ENCODE measurements at places on chromosomes 11 and 22.
A peak's percentile ranks its signal among the peaks of the same experiment; 100 is the strongest.

DNA sequence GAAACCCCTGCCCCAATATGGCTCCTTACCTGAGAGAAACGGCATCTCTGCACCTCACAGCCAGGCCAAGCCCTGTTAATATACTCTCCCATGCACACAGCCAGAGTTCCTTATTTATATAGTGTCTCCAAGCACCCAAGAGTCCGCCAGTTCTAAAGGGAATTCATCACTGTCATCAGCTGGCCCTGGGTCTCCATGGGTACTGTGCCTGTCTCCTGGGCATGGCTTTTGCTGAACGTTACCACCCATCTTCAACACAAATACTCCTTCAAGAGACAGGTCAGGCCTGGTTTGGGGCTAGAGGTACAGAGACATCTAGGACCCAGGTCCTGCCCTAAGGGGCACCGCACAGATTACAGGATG is 1.6 kb upstream of the ATG16L2 start:
- no peak for DNase-seq

GRCh38 chr22:41621911-41622179 is 750 bp downstream of the XRCC6 start:
- DNase-seq = no peak

DNA sequence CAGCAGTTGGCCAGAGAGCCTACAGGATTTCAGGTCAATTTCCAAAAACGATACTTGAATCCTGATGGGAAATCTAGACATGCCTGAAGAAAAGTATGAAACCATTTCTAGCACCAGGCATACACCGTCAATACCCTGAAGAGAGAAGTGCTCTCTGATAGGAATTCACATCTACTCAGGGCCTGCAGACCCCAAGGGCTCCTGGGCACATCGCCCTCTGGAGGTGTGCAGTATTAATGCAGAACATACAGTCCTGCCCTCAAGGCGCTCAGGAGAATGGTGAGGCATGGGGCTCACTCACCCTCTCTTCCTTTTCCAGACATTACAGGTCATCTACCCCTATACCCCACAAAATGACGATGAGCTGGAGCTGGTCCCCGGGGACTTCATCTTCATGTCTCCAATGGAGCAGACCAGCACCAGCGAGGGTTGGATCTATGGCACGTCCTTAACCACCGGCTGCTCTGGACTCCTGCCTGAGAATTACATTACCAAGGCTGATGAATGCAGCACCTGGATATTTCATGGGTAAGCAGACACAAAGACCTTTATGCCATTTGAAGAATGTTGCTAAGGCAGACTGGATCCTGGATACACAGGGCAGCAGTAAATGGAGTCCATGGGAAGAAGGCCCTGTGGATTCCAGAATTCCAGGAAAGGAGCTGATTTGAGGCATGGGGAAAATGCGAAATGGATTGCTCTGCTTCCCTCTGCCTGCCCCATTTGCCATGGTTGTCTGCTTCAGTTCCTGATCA is 49.3 kb upstream of the CRTAM start:
- DNase-seq = no peak

DNA sequence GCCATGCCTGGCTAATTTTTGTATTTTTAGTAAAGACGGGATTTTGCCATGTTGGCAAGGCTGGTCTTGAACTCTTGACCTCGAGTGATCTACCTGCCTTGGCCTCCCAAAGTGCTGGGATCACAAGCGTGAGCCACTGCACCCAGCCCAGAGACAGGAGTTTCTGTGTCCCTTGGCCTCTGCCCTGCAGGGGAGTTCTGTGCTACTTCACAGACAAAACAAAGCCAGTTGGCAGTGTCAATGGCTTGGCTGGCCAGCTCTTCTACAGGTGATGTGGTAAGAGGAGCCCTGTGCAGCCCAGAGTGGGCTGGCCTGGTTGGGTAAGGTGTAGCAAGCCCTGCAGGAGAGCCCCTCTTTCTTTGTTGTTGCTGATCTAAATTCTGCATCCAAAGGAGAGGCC is 60.5 kb upstream of the SHISAL1 start:
- no peak for DNase-seq

DNA sequence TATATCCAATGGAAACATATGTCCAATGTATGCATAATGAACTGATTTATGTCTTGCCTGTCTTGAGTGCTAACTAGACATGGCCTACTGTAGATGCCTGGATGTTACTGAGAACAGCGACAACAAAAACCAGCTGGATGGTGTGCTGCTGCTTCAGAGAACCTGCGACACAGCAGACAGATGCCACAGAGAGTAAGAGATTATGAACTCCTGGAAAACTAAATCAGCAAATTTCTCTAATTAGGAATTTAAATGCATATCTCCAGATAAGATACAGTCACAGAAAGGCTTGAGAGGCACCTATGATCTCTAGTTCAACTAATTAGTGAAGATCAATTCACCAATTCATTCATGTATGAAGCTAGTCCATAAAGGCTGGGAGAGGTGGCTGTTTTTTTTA is 1508.0 kb upstream of the TENM4 start:
- no peak for DNase-seq

- DNase-seq = no peak
These were observed at the start of gene LPXN for GRCh38 chr11:58575377-58576020. Gene LPXN (minus strand): TSS chr11:58575856. CDS start chr11:58575772, 84 bp downstream.

DNA sequence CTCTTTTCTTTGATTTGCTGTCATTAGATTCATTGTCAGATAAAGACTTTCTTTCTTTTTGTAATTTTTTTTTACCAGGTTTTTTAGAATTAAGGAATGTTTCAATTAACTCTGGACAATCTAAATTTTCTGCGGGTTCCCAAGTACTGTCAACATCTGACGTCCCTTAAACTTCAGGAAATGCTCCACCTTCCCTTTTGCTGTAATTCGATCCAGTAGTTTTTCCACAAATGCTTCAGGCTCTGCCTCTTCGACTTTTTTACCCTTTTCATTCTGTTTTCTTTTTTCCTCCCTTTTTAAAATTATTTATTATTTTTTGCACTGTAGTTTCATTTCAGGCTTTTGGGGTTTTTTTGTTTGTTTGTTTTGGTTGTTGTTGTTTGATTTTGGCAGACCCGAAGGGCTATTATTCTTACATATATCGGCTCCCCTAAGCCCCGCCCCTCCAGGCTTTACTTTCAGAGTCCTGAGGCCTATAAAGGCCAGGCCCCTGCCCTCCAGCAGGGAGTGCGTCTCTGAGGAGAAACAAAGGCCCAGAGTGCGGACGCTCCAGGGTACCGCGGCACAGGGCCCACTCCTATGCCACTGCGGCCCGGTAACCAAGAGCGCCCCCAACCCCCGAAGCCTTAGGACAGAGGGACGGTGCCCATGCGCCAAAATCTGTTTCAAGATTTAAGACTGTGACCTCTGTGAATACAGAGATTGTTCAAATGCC is 116.4 kb downstream of the TYR start:
- DNase-seq = no peak

DNA sequence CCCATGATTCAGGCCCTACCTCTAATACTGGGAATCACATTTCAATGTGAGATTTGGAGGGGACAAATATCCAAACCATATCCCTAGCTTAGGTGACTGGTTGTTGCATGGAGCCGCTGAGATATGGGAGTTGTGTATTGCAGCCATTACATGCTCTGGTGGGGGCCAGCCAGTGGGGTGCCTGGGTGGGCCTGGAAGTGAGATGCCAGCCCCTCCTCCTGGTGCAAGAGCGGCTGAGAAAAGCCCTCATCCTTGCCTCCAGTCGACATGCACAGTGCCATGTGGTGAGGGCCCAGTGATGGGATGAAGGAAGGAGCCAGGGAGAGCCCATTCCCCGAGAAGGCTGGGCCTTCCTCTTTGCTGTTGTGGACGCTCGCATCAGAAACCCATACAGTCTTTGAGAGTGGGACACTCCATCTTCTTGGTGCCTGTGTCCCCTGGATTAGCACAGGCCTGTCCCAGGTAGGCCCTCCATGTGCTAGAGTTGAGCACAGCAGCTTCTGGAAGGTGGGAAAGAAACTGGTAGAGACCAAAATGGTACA is 1043.0 kb downstream of the TBC1D22A start:
- no peak for DNase-seq

- DNase-seq = no peak
These were observed 5.4 kb downstream of the PLXNB2 start for GRCh38 chr22:50302041-50302541.

DNA sequence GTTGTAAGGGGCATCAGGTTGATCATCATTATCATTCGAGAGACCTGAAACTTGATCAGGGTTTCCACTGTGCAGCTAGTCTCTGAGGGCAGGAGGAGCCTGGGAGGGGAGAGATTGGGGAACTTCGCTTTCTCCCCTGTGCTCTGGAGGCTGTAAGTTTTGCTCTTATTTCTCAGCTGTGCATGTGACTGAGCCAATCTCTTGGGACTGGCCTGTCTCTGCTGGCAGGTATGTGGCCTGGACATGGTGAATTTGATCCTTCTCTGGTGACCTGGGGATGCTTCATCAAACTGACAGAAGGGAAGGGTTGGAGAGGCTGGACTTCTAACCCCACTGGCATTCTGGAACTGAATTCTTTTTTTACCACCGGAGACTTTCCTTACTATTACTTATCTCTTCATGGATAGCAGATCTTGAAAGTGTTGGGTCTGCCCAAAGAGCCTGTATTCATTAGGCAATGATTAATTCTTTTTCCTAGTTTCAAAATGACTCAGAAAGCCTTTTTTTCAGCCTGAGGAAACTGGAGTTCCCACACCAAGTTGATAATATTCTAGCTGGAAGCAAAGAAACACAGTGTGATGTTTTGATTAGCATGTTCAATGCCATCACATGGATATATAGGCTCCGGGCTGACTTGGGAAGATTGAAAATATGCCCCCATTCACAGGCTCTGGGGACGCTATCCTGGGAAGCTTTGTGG is 36.5 kb downstream of the TSPAN18 start:
- DNase-seq = no peak

GRCh38 chr11:86805873-86806310 is 5.5 kb downstream of the PRSS23 start:
- DNase-seq = no peak

DNA sequence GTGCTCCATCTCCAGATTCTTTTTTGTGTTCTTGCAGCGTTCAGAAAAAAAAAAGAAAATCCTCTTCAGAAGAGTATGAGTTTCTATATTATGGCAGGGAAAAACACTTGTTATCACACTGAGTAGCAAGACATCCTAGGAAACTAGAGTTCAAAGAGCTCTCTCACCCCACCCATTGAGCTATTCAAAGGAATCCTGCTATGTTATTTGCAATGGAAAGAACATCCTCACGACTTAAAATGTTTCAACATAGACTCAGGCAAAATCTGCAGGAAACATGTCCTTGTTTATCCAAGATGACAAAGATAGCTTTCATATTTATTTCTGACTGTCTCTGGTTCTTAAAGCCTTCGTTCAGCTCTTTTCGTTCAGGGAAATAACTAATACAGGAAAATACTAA is 331.6 kb upstream of the ANO5 start:
- DNase-seq = no peak

GRCh38 chr22:25582946-25583345 is 18.5 kb downstream of the GRK3 start:
- DNase-seq = no peak

DNA sequence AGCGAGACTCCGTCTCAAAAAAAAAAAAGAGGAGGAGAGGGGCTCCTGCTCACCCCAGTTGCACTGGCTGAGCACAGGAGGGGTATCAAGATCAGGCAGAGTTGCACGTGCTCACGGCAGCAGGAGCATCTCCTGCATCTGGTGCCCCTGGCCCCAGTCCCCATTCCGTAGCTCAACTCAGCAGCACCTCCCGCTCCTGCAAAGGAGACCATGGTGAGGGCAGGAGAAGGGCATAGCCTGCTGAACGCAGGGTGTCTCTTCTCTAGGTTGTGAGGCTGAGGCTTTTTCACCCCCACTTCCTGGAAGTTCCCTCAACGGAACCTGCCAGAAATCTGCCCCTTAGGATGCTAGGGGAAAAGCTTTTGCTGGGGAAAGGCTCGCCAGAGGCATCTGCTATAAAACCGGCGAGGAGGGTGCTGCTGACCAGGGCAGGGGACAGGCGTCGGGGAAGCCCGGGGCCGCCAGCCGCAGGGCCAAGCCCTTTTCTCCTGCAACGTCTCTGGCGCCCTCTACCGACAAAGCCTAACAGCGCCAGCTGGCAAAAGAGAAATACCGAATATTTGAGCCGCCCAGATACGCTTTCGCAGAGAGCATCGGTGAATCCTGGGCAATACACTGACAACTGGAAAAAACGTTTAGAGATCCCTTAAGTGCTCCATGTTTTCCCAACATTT is 1.0 kb upstream of the PPP6R2 start:
- peak; percentile 86 for DNase-seq

- DNase-seq = peak; percentile 29
These were observed 123.9 kb upstream of the NARS2 start for GRCh38 chr11:78698612-78699011.

DNA sequence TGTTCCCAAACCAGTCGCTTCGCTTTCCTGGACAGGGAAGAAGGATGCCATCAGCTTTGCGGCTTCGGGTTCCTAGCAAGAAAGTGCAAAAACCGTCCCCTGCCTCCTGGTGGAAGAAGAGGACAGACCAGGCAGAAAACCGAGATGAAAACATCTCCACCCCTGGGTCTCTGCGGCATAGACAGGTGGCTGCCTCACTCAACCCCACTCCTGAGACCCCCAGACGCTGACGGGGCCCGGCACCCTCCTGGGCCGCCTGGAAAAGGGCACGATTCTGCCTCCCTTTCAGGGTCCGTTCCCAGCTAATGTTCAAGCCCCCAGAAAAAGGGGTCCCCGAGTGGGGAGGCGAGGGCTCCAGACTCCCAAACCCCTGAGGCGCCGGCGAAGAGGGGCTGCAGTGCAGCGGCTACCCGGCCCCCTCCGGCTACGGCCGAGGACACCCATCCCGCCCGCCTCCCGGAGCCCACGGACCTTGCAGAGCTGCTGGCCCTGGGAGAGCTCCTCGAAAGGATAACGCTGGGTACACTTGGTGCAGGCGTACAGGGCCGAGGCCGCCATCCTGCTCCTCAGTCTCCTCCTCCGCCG is 569 bp downstream of the FAM76B start:
- DNase-seq = peak; percentile 34

- DNase-seq = peak; percentile 86
These were observed 344.7 kb downstream of the BUD13 start for GRCh38 chr11:116427903-116428637.

DNA sequence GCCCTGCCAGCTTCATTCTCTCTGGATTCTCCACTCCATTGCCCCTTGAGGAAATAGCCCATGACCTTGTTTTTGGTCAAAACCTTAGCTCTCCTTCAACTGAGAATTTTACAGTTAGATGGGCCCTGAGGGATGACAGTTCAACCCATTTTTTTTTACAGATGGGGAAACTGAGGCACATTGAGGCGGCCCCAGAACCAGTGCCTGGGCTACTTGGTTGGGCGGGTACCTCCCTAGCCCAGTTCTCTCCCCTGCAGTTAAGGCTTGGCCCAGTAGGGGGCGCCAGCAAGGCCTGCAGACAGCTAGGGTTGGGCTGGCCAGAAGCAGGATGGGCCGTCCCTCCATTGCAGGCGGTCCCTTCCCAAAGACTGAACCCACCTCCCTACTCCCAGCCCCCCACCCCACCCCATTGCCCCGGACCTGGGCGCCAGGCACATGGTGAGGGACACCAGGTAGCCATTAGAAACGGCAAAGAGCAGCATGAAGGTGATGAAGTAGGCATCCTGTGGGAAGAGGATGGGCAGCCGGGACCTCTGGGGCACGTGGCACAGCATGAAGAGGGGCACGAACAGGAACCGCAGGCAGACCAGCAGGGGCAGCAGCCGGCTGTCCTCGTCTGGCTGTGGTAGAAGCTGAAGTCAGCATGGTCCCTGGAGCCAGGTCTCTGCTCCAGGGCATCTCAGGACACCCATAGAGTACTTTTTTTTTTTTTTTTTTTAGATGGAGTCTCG is 7.6 kb downstream of the SLC29A2 start:
- DNase-seq = peak; percentile 74
